ENCODE measurements at places on chromosomes 7 and 10.
A peak's percentile ranks its signal among the peaks of the same experiment; 100 is the strongest.

DNA sequence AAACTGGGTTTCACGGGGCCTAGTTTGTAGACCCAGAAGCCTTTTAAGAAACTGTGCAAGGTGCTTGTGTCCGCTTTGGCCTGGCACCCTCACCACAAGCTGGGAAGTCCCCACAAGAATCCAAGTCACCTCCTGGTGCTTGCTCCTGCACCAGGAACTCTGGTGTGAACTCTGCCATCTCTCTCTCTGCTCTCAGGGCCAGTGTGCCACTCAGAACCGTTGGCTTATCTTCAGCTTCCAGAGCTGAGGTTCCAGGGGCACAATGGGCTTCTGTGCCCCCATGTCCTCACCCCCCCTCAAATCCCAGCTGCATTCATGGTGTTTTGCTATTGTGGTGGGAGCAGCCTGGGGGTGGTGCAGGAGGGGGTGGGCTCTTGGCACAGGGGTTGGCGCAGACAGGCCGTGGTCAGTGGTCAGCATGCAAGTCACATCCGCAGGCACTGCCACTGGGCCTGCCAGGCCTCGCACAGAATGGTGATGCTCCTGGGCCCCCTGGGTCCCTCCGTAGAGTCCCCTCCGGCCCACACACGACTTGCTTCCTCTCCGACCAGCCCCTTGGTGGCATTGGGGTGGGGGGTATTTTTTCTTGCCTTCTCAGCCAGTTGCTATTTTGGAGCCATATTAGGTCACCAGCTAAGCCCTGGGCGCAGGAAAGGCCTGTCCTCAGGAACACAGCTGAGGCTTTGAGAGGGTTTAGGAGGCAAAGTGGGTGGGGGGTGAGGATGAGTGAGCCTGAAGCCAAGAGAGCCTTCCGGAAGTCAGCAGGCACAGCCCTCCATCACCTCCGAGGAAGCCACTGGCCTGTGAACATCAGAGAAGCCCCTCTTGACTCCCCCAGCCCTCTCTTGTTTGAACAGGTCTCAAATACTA lies 3.0 kb downstream of the ZCCHC24 start:
- DNase-seq: no peak

DNA sequence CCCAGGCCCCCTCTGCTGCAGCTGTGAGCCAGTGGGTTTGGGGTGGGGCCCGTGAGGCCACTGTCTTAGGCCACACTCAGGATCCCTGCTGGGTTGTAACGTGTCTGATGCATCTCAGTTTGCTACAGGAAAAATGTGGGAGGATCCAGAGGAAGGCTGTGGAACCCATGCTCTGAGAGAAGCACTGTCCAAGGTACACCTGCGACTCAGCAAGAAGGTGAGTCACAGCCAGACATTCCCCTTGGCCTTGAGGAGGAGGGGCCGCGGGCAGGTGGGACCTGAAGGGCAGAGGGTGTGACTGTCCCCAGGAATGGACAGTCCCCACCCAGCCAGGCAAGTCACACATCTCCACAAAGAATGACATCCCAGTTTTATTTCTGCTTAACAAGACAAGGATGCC lies 27.8 kb upstream of the C10orf120 start:
- DNase-seq: no peak

GRCh38 chr10:33295851-33296250 lies 38.6 kb downstream of the NRP1 start:
- no peak for DNase-seq

- peak; percentile 88 for DNase-seq
Measured at GRCh38 chr7:78176171-78176570, 377.6 kb downstream of the PHTF2 start.

DNA sequence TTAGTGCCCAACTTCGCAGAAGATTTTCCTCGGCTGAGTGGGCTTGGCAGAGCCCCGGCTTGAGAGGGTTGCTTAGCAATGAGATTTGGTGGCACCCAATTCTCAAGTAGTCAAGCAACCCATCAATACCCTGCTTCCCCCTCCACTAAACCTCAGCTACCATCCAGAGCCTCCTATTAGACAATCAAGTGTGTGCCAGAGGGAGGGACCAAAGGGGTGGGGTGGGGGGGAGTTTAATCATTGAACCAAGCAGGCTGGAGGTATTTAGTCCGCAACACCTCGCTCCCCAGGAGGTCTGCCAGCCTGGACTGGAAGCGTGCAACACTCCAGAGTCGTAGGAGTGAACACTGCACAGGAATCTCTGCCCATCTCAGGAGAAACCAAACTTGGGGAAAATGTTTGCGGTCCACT lies at the start of gene HKDC1:
Gene HKDC1, plus strand, starts transcription at position 292 of the 411 bp plus-strand sequence. Its CDS starts 104 bp downstream, at position 396.
- DNase-seq: no peak

DNA sequence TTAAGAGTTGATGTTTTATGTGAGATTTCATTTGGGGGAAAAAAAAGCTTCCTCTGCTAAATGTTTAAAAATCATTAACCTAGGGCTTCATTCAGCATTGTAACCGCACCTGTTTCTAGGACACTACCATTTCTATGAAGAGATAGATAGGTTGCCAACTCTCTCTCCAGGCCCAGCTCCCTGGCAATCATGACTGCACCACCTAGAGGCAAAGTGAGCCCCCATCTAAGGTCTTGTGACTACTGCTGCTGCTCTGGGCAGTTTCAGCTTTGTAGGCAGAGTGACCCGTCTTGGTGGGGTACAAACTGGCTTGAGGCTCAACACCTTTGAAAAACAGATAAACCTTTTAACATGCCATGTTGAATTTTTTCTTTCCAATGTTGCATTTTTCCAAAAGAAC lies 27.3 kb upstream of the MRC1 start:
- no peak for DNase-seq

GRCh38 chr7:140260352-140261104 lies 83.7 kb upstream of the KDM7A start:
- DNase-seq: no peak

DNA sequence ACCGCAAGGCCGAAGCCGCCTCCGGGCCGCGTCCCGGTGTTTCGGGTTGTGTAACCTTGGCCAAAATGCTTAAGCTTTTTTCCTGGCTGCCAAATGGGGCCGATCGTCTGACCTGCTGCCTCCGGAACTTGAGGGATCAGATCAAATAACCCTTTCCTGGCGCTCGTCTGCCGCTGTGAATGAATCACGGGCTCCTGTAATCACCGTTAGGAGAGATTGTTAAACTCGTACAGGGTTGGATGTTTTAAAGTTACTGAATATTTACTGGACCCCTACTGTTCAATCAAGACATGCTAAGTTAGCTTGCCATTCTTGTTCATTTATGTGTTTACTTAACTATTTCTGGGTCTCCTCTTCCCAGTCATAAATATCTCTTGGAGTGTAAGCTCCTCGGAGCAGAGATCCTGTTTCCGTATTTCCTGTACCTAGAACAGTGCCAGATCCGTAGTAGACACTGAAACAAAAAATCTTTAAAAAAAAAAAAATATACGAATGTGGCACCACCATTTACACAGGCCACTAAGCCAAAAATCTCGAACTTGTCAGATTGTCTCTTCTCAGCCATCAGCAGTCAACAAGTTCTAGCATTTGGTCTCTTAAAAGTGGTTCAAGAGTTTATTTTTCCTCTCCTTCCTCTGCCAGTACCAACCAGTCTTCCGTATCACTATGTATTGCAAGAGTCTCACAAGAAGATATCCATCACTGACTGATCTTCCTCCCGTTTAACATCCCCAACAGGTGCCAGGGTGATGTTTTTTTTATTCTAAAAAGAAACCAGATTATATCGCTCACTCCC lies 650 bp upstream of the TM9SF3 start:
- peak; percentile 72 for DNase-seq

- DNase-seq: no peak
Measured at GRCh38 chr10:133123050-133123745, 35.5 kb downstream of the ADGRA1 start.

DNA sequence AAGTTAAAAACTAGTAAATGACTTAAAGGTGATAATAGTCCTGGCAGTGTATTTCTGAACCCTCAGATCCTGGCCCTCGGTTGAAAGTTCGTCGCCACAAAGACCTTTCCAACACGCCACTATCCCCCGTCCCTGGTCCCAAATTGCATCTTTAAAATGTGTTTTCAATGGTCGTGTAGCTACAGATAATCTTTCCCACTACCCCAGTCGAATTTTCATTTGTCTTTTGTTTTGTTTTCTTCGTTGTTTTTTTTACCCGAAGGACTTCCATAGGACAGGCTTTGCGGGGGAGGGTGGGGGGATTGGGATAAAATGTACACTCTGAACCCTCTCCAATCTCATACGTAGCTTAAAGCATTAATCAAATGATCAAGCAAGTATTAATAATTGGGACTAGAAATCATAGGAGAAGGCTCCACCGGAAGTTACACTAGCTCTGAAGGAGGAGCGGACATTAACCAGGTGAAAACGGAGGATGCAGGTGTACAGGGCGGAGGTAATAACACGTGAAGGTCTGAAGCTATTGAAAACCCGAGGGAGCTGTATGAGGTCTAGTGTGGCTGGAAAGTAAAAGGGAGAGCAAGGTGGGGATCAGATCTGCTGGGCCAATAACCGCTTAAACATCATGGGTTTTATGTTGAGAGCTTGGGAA lies 32.8 kb upstream of the PHF14 start:
- no peak for DNase-seq

- DNase-seq: no peak
Measured at GRCh38 chr7:84998665-84999064, 188.2 kb downstream of the SEMA3D start.

- DNase-seq: peak; percentile 49
Measured at GRCh38 chr10:31836569-31837406, 91.8 kb downstream of the ARHGAP12 start.

DNA sequence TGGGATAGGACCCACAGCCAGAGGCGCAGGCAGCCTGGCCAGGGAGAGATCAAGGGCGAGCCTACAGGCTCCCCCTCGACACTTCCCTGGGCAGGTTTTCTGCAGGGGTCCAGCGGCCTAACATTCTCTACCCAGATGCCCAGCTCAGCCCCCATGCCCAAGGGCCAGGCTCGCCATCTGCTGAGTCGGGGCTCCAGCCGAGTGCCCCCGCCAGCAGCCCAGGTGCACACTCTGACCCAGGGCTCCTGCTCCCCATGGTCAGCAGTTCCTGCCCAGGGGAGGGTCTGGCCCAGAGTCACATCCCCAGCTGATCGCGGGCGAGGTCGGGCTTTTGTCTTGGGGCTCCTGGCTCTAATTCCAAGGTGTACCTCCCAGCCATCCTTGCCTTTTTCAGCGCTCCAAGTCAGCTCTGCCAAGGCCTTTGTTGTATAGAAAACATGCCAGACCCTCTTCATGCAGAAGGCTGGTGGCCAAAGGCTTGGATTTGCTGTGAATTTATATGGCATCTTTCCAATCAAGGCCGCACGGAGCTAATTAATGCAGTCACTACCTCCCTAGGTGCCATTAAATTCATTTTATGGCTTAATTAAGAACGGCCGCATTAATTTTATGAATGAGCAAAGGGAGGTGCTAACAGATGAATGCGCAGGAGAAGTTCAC lies 120.6 kb downstream of the LRRC18 start:
- no peak for DNase-seq

DNA sequence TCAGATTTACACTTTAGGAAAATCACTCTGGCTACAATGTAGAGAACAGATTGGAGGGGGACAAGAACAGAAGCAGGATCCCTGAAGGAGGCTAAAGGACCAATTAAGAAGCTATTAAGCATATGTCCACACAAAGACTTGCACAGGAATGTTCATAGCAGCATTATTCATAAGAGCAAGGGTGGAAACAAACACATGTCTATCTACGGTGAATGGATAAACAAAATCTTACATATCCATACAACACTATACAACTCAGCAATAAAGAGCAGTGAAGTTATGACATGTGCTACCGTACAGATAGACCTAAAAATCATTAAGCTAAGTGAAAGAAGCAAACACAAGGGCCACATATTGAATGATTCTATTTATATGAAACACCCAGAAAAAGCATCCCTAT lies 10.4 kb downstream of the CHCHD3 start:
- DNase-seq: no peak

- DNase-seq: no peak
Measured at GRCh38 chr10:113470372-113471240, 82.2 kb upstream of the HABP2 start.

GRCh38 chr7:154769001-154769400 lies 233.9 kb downstream of the PAXIP1 start:
- no peak for DNase-seq

DNA sequence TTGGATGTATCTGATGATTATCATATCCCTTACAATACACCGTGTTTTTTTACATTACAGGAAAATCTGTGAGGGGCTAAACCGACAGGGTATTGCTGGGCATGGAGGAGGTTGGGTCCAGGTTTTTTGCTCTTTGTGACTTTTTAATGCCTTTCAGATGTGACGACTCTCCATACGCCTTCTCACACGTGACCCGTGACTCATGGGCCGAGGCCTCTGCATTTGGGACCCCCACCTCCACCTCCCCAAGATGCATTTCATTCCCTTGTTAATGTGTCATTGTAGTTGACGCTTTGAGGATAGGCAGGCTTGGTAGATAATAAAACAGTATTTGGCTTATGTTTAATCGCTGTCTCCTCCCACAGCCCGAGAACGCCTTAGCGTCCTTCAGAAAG lies 95.3 kb downstream of the CUX1 start:
- DNase-seq: no peak

DNA sequence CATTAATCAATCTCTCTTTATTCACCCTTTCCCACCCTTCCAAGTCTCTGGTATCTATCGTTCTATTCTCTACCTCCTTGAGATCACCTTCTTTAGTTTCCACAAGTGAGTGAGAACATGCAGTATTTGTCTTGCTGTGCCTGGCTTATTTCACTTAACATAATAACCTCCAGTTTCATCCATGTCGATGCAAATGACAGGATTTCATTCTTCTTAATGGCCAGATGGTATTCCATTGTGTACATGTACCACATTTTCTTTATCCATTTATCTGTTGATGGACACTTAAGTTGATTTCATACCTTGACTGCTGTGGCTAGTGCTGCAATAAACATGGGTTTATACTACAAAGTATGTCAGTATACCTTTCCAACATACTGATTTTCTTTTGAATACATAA lies 3.8 kb upstream of the AOAH start:
- no peak for DNase-seq

DNA sequence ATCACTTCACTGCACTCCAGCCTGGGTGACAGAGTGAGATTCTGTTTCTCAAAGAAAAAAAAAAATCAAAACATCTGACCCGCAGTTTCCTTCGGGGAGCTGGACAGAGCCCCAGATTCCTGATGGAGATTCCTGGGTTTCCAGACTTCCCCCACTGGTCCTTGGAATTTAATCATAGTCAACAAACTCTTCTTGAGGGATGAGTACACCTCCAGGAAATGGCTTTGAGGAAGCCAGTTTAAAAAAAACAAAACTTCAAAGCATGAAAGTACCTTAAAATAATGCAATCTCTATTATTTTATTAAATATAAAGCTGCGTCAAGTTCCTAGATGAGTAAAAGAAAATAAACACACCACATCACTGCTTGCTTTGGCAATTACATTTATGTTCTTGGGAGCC lies 1.2 kb upstream of the MAD1L1 start:
- DNase-seq: no peak

DNA sequence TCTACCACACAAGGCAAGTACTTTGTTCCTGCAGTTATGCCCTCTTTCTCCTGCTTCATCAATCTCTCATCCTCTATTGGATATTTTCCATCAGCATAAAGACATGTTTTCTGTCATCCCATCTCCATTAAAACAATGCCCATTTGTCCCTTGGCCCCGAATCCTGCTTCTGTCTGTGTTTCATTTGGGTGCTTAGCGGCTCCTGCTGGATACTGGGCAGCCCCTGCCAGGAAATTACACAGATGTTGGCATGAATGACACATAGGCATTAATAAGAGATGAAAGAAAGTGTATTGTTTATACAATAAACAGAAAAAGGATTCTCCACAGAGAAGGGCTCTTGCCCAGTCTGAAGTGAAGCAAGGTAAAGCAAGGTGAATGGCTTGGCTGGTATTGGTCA lies 765.3 kb downstream of the REEP3 start:
- DNase-seq: no peak
